ENCODE measurements at places on chromosomes 16 and 17.

- DNase-seq: no peak
Observed at GRCh38 chr16:13306161-13306995, 405.0 kb downstream of the SHISA9 start.

- DNase-seq: no peak
Observed at GRCh38 chr17:58436805-58437239, 19.5 kb upstream of the RNF43 start.

DNA sequence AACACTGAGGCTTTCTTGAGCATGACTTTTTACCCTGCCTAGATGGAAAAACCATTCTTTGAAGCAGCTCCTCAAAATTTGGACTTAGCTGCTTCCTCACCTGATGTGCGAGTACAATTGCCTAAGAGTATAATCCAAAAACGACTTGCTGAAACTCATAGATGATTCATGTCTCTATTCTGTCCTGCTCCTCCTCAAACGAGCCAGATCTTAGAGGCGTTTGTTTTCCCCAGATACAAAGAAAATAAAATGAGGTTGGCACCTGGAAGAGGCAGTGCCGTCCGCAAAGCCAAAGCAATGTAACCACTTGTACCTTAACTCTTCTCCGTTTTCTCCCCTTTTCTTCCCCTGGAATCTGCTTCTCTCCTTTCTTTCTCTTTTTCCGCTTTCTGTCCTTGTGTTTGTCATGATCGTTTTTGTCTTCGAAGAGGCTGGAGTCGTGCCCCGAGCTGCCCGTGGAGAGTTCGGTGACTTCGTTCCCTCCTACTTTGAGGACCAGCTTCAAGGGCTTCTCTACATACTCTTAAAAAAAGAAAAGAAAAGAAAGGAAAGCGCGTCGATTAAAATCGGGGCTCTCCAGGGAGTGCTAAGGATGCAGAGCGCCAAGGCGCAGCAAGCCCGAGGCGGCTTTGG lies 895 bp downstream of the BRD7 start:
- no peak for DNase-seq

GRCh38 chr17:50920891-50921586 lies 54.9 kb upstream of the TOB1 start:
- no peak for DNase-seq

GRCh38 chr17:3501344-3501743 lies 25.5 kb downstream of the ASPA start:
- DNase-seq: no peak

- no peak for DNase-seq
Observed at GRCh38 chr17:69179227-69179952, 37.7 kb upstream of the ABCA6 start.

GRCh38 chr17:13957636-13958035 lies 111.7 kb upstream of the COX10 start:
- no peak for DNase-seq

Data from stimulated activated CD8-positive, alpha-beta memory T cell treated with anti-CD3 and anti-CD28 coated beads, Interleukin-4, amount 100 ng/mL, for 1 hour (primary cell).